Activated naive CD4-positive, alpha-beta T cell treated with anti-CD3 and anti-CD28 coated beads, Interleukin-2, amount 10 ng/mL, durations not matched to agents 7 days and 5 days (primary cell): ENCODE measurements at places on chromosomes 2 and 18.

- DNase-seq: no peak
- H3K27me3 ChIP-seq: no peaks in the 10 kb centered on the region
- H3K27ac ChIP-seq: no peak overlapping the region
- peaks cover 3% of the 10 kb centered on the region for H3K36me3 ChIP-seq
These were observed 84.5 kb downstream of the SS18 start for GRCh38 chr18:26005950-26006349.

DNA sequence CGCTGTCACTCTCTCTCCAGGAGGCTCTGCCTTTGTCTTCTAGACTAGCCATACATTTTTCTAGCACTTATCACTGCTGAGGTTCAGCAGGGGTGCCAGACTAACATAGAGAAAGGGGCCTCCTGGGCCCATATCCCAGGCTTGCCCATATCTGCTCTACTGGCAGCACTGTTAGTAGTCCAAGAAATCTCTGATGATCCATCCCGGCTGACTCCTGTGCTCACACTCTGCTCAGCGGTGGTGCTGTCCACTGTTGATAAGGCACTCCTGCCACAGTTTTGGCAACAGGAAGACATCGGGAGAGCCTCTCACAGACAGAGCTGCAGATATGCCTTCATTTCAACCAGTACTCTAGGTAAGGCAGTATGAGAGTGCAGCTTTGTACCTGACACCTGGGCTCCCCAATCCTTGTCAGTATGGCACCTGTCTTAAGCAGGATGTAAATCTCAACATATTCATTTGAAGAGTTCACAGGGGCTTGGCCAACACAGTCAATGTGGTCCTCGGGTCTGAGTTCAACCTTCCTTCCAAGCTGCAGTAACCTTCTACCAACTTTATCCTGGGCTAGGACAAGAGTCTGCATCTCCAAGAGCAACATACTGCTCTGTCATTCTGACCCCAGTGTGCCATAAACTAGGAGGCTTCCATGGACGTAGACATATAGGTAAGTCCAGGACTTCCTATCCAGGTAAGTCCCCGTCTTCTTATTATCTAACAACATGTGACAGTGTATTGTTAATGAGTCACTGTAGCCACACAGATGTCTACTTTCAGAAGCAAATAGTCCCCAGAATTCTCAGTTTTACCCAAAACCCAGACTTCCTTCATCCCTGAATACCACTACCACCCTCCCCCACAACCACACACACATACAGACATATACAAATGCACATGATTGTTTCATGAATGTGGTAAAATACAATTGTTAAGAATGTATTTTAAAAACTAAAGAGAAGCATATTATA lies 16.2 kb downstream of the KLF7 start:
- peaks cover 79% of the 10 kb centered on the region for H3K36me3 ChIP-seq
- peaks cover 89% of the 10 kb centered on the region for H3K4me1 ChIP-seq
- H3K4me3 ChIP-seq: no peak overlapping the region
- DNase-seq: no peak

- H3K27me3 ChIP-seq: no peaks in the 10 kb centered on the region
- H3K27ac ChIP-seq: no peak overlapping the region
- no peaks in the 10 kb centered on the region for H3K36me3 ChIP-seq
- DNase-seq: no peak
- no peak overlapping the region for H3K4me3 ChIP-seq
- no peaks in the 10 kb centered on the region for H3K4me1 ChIP-seq
These were observed 74.5 kb upstream of the NCKAP5 start for GRCh38 chr2:133642791-133643191.

GRCh38 chr2:163155279-163155883 lies 316.8 kb upstream of the KCNH7 start:
- H3K4me3 ChIP-seq: no peak overlapping the region
- no peak for DNase-seq
- H3K36me3 ChIP-seq: no peaks in the 10 kb centered on the region
- H3K4me1 ChIP-seq: no peaks in the 10 kb centered on the region
- H3K27ac ChIP-seq: no peak overlapping the region

GRCh38 chr2:165163761-165164160 lies 40.1 kb downstream of the SCN3A start:
- no peak for DNase-seq
- no peaks in the 10 kb centered on the region for H3K36me3 ChIP-seq
- H3K27ac ChIP-seq: no peak overlapping the region
- no peaks in the 10 kb centered on the region for H3K4me1 ChIP-seq
- H3K4me3 ChIP-seq: no peak overlapping the region

DNA sequence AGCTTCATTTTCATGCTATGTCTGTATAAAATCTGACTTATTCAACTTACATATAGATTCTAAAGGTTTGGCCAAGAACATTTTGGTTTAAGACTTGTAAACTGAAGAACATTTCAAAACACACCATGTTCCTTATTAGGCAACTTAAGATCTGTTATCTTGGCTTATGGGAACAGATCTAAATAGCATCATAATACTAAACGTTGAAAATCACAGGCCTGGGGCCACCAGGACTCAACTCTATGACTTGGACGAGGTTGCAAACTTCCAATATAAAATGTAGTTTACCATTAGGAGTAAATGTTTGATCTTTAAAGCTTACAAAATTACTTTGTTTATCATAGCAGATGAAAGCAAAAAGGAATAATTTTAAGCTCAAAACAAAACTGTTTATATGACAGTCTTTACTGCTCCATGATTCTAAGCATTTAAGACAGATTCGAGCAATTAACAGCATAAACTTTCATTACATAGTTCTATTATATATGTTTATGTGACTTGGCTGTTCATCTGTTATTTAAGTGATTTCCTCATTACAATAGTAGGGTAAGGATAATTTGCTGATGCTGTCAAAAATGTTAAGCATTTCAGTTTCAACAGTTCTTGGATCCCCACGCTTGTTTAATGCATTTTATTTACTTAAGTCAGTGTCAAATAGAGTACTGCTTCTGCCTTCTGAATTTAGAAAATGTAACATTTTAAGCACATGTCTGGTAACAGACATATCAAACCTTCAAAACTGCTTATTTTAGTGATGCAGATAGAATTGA lies 8.3 kb downstream of the TCF4 start:
- H3K4me1 ChIP-seq: no peaks in the 10 kb centered on the region
- H3K27ac ChIP-seq: no peak overlapping the region
- no peaks in the 10 kb centered on the region for H3K36me3 ChIP-seq
- no peak overlapping the region for H3K4me3 ChIP-seq
- H3K27me3 ChIP-seq: no peaks in the 10 kb centered on the region
- DNase-seq: no peak

DNA sequence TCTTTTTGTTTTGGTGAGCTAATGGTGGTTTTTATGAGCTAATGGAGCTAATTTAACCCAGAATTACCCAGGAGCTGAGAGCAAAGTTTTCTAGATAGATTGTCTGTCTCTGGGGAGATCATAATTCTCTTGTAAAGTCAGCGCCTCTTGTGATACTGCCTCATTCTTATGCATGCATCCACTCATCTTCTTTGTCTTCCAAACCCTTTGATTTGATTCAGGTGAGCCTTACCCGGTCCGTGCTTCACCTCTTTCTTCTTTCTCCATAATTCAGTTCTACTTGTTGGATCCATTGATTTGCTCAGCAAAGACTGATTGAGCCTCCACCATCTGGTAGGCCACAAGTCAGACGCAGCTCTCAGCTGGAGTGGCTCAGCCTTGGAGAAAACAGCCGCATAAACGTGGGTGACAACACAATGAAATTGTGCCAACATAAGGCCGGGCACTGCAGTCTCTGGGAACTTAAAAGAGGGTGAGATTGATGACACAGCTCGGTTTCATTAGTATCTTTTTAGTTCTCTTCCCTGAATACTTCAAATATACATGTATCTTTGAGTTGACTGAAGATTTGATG lies 158.5 kb upstream of the SH3BP4 start:
- DNase-seq: no peak
- H3K27ac ChIP-seq: no peak overlapping the region
- no peaks in the 10 kb centered on the region for H3K36me3 ChIP-seq
- peaks cover 7% of the 10 kb centered on the region for H3K27me3 ChIP-seq
- no peaks in the 10 kb centered on the region for H3K4me1 ChIP-seq

DNA sequence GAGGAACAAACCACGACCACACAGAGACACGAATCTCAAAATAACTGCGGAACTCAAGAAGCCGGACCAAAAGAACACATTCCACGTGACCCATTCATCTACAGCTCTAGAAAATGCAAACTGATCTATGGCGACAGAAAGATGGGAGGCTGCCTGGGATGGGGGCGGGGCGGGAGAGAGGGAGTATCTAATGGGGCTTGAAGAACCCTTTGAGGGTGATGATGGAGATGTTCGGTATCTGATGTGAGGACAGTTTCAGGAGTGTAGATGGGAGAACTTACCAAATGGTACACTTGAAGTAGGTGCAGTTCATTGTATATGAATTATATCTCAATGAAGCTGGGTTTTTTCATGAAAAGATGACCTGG lies 34.6 kb upstream of the KLF11 start:
- no peak overlapping the region for H3K4me3 ChIP-seq
- H3K36me3 ChIP-seq: no peaks in the 10 kb centered on the region
- DNase-seq: no peak
- H3K4me1 ChIP-seq: no peaks in the 10 kb centered on the region

- no peak overlapping the region for H3K4me3 ChIP-seq
- H3K27me3 ChIP-seq: no peaks in the 10 kb centered on the region
- DNase-seq: no peak
- H3K4me1 ChIP-seq: peaks cover 9% of the 10 kb centered on the region
These were observed 162.3 kb downstream of the PHLPP1 start for GRCh38 chr18:62877411-62878221.

DNA sequence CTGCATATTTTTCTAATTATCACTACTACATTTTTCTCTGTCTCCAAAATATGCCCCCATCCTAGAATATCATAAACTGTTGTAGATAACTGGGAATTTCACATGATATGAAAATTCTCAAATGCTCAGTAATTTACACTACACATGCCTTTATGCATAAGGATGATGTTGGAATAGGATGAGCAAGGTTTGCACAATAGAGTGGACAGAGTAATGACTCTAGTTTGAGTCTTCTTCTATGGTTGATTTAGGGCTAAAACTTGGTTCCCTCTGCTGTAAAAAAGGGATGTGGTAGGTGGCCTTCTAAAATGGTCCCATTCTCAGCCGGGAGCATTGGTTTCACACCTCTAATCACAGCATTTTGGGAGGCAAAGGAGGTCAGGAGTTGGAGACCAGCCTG lies 129.9 kb downstream of the BCL11A start:
- H3K27ac ChIP-seq: no peak overlapping the region
- H3K4me1 ChIP-seq: no peaks in the 10 kb centered on the region
- H3K27me3 ChIP-seq: no peaks in the 10 kb centered on the region
- H3K36me3 ChIP-seq: no peaks in the 10 kb centered on the region

- DNase-seq: no peak
- no peaks in the 10 kb centered on the region for H3K36me3 ChIP-seq
- H3K27me3 ChIP-seq: no peaks in the 10 kb centered on the region
- H3K27ac ChIP-seq: no peak overlapping the region
- H3K4me1 ChIP-seq: no peaks in the 10 kb centered on the region
These were observed 292.3 kb upstream of the CHAC2 start for GRCh38 chr2:53475321-53475720.

DNA sequence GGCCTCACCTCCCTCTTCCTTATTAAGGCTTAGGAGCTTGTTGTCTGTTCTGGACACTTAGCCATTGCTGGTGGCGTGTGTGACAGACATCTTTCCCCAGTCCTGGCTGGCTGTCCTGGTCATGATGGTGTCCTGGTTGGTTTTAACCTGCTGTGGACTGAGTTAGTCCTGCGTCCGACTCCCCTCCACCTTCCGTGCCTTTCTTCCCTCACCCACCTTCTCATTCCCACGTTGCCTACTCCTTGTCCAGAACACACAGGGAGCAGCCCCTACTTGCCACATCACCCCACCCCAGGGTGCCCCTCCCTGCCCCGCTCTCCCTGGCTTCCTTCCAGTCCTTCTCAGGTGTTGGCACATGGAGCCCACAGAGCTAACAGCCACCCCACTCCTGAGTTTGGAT lies 9.5 kb downstream of the ANO7 start:
- no peaks in the 10 kb centered on the region for H3K4me1 ChIP-seq
- no peaks in the 10 kb centered on the region for H3K36me3 ChIP-seq

- no peaks in the 10 kb centered on the region for H3K4me1 ChIP-seq
- peaks cover 56% of the 10 kb centered on the region for H3K27me3 ChIP-seq
- H3K4me3 ChIP-seq: no peak overlapping the region
These were observed 10.5 kb downstream of the CROCC2 start for GRCh38 chr2:240916571-240917008.

DNA sequence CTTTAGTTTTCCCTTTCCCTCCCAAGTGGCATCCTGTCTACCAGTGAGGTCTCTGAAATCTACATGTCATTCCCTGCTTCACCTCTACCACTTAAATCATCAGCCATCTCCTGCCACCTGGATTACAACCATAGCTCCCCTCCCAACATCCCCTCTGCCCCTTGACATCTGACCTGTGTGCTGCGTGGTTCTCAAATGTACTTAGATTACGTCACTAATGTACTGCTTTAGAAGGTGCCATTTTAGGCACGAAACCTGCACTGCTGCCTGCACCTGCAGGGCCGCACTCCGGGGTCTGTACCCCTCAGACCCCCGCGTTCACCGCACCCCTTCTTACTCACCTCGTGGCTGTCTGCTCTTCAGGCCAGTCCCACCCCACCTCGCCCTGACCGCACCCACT lies 395.1 kb upstream of the MYT1L start:
- DNase-seq: no peak
- H3K4me3 ChIP-seq: no peak overlapping the region
- H3K36me3 ChIP-seq: no peaks in the 10 kb centered on the region
- H3K27me3 ChIP-seq: no peaks in the 10 kb centered on the region
- H3K27ac ChIP-seq: no peak overlapping the region

GRCh38 chr2:15927551-15928218 lies 12.7 kb upstream of the MYCN start:
- no peak overlapping the region for H3K4me3 ChIP-seq
- H3K36me3 ChIP-seq: no peaks in the 10 kb centered on the region
- no peak for DNase-seq
- H3K27ac ChIP-seq: no peak overlapping the region

GRCh38 chr2:22290302-22290701 lies 1094.7 kb upstream of the KLHL29 start:
- no peaks in the 10 kb centered on the region for H3K36me3 ChIP-seq
- H3K27me3 ChIP-seq: no peaks in the 10 kb centered on the region
- H3K4me3 ChIP-seq: no peak overlapping the region
- no peak overlapping the region for H3K27ac ChIP-seq
- DNase-seq: no peak
- no peaks in the 10 kb centered on the region for H3K4me1 ChIP-seq

DNA sequence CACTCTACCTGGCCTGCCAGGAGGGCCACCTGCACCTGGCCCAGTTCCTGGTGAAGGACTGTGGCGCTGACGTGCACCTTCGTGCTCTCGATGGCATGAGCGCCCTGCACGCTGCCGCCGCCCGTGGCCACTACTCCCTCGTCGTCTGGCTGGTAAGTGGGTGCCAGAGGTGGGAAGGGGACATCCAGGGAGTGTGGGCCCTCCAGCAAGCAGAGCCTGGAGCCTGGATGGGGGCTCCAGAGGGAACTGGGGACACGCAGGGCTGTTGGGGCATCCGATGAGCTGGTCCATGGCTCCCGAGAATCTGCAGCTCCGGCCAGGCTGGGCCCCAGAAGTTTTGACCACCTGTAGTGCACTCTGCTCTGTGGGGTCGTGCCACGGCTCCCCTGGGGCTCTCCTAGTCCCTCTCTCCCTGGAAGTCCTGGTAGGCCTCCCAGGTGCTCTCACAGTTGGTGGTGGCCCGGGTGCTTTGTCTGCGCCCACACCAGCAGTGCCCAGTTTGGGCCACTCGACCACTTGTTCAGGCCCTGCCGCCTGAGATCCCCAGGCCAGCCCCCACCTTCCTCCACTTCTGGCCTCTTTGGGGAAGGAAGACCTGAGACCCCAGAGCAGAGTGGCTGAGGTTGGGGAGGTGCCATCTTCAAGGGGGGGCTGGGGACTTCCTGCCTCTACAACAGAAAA lies 4.7 kb downstream of the ESPNL start:
- H3K36me3 ChIP-seq: no peaks in the 10 kb centered on the region
- H3K27me3 ChIP-seq: peaks cover 4% of the 10 kb centered on the region
- peaks cover 22% of the 10 kb centered on the region for H3K4me1 ChIP-seq
- H3K4me3 ChIP-seq: no peak overlapping the region
- peak; percentile 18 for DNase-seq
